Activated CD4-positive, alpha-beta T cell treated with anti-CD3 and anti-CD28 coated beads, Interleukin-2, amount 10 ng/mL, durations not matched to agents 24 days and 14 days (primary cell): ENCODE measurements at places on chromosomes 12 and 14.
A peak's percentile ranks its signal among the peaks of the same experiment; 100 is the strongest.

DNA sequence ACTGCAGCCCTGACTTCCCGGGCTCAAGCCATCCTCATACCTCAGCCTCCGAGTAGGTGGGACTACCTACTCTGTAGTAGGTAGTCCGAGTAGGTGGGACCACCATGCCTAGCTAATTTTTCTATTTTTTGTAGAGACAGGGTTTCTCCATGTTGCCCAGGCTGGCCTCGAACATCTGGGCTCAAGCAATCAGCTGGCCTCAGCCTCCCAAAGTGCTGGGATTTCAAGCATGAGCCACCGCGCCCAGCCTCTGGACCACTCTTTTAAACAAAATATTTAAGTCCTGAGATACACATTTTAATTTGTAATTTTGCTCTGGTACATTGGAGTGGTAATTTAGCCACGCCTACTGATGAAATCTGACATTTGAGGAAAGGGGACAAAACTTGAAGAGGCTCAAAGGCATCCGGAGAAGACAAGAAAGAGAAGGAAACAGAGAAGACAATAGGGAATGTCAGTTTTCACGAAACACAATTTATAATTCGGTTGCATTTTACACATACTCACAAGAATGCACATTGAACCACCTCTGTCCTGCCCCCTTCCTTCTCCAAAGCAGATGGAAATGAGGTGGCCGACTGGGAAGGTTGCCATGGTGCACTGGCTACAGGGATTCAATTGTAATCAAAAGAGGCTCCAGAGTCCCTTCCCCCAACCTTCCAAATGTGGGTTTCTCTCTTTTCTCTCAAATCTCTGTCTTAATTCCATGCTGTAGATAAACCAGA is 9.7 kb upstream of the TUBA1A start:
- no peak for DNase-seq
- H3K27me3 ChIP-seq, result peaks cover 9% of the 10 kb centered on the region
- H3K36me3 ChIP-seq, result no peaks in the 10 kb centered on the region
- no peak overlapping the region for H3K27ac ChIP-seq

DNA sequence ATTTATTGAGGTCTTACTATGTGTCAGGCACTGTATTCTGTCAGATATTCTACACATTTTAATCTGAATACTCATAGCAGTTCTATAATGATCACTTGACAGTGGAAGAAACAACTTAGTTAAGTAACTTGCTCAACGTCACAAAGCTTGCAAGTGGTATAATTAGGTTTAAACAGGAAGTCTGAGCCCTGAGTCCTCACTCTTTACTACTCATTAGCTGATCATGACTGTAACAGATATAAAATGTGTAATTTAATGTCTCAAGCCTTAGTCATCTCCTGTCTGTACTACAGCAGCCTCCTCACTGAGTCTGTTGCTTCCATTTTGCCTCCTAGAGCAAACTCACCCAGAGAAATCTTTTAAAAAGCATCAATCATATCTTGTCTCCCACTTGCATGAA is 38.9 kb downstream of the PPP4R4 start:
- H3K4me3 ChIP-seq, result no peak overlapping the region
- H3K27me3 ChIP-seq, result peaks cover 8% of the 10 kb centered on the region
- DNase-seq, result no peak
- H3K36me3 ChIP-seq, result no peaks in the 10 kb centered on the region

DNA sequence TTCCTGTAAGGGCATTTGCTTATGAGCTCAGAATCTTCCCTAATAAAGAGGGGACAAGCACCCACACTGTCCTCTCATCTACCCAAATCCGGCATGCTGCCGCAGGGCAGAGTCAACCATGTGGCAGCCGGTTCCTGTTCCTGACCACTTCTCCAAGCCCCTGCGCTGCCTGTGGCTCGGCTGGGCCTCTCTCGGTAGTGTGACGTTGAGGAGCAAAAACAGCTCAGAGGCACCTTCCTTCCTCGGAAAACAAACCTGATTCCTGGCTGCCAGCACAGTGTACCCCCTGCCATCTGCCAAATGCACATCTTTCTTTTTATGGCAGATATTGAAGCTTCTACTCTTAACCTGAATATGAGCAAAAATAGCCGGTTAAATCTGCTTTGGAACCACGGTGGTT is 50.5 kb downstream of the CFAP251 start:
- H3K4me1 ChIP-seq, result no peaks in the 10 kb centered on the region
- no peak for DNase-seq
- peaks cover 5% of the 10 kb centered on the region for H3K36me3 ChIP-seq
- H3K27ac ChIP-seq, result no peak overlapping the region

- no peak overlapping the region for H3K27ac ChIP-seq
- peaks cover 6% of the 10 kb centered on the region for H3K4me1 ChIP-seq
- H3K36me3 ChIP-seq, result no peaks in the 10 kb centered on the region
- DNase-seq, result no peak
Measured at GRCh38 chr14:100559455-100559854, 27.8 kb downstream of the BEGAIN start.

GRCh38 chr12:21984375-21984774 is 43.1 kb upstream of the ABCC9 start:
- H3K36me3 ChIP-seq, result no peaks in the 10 kb centered on the region
- H3K4me1 ChIP-seq, result peaks cover 1% of the 10 kb centered on the region
- no peak overlapping the region for H3K27ac ChIP-seq
- peaks cover 12% of the 10 kb centered on the region for H3K27me3 ChIP-seq

- H3K27ac ChIP-seq, result no peak overlapping the region
- DNase-seq, result peak; percentile 86
- H3K4me3 ChIP-seq, result no peak overlapping the region
- H3K27me3 ChIP-seq, result no peaks in the 10 kb centered on the region
Measured at GRCh38 chr12:89162589-89163261, 189.6 kb downstream of the DUSP6 start.

GRCh38 chr12:26848156-26848825 is 15.3 kb upstream of the ITPR2 start:
- H3K27ac ChIP-seq, result no peak overlapping the region
- DNase-seq, result no peak
- no peak overlapping the region for H3K4me3 ChIP-seq

- no peaks in the 10 kb centered on the region for H3K36me3 ChIP-seq
Measured at GRCh38 chr12:123928274-123928865, 44.3 kb downstream of the CCDC92 start.

- H3K27ac ChIP-seq, result peak overlapping the region; percentile 73
- peak overlapping the region; percentile 86 for H3K4me3 ChIP-seq
- peaks cover 61% of the 10 kb centered on the region for H3K4me1 ChIP-seq
- peaks cover 3% of the 10 kb centered on the region for H3K27me3 ChIP-seq
Measured at GRCh38 chr12:46368138-46368537, 4.4 kb downstream of the SLC38A2 start.

- H3K36me3 ChIP-seq, result no peaks in the 10 kb centered on the region
- peaks cover 22% of the 10 kb centered on the region for H3K27me3 ChIP-seq
- no peak for DNase-seq
- no peak overlapping the region for H3K27ac ChIP-seq
Measured at GRCh38 chr12:65800937-65801336, 23.3 kb upstream of the HMGA2 start.

GRCh38 chr12:41514907-41515306 is 326.8 kb downstream of the PDZRN4 start:
- H3K4me1 ChIP-seq, result no peaks in the 10 kb centered on the region
- DNase-seq, result no peak
- H3K4me3 ChIP-seq, result no peak overlapping the region
- H3K27ac ChIP-seq, result no peak overlapping the region

GRCh38 chr12:103627189-103627855 is 40.2 kb downstream of the STAB2 start:
- H3K4me1 ChIP-seq, result no peaks in the 10 kb centered on the region
- no peak overlapping the region for H3K4me3 ChIP-seq
- H3K27me3 ChIP-seq, result no peaks in the 10 kb centered on the region
- no peaks in the 10 kb centered on the region for H3K36me3 ChIP-seq
- no peak overlapping the region for H3K27ac ChIP-seq
- DNase-seq, result no peak

GRCh38 chr14:53744857-53745256 is 211.8 kb downstream of the BMP4 start:
- no peak overlapping the region for H3K4me3 ChIP-seq
- no peak for DNase-seq
- H3K27me3 ChIP-seq, result no peaks in the 10 kb centered on the region
- no peak overlapping the region for H3K27ac ChIP-seq
- H3K4me1 ChIP-seq, result no peaks in the 10 kb centered on the region
- H3K36me3 ChIP-seq, result no peaks in the 10 kb centered on the region

GRCh38 chr12:45907955-45908354 is 82.4 kb downstream of the SCAF11 start:
- H3K4me1 ChIP-seq, result no peaks in the 10 kb centered on the region
- no peaks in the 10 kb centered on the region for H3K27me3 ChIP-seq
- DNase-seq, result peak; percentile 47
- peaks cover 15% of the 10 kb centered on the region for H3K36me3 ChIP-seq
- no peak overlapping the region for H3K4me3 ChIP-seq
- no peak overlapping the region for H3K27ac ChIP-seq

DNA sequence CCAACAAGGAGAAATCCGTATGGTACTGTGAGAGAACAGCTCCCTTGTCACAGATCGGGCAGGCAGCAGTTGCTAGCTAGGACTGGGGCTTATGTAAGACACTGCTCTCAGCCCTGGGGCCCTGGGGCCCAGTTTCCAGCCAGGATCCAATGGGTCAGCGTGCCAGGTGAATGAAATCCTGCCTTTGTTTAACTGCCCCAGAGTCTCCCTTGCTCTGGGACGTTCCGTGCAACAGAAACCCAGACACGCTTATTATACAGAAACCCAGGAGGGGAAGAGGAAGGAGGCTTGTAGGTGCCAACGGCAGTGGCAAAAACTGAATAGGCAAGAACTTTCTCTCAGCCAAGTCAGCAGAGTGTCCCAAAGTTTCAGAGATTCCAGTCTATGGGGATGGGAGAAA is 110.6 kb downstream of the DIO2 start:
- no peaks in the 10 kb centered on the region for H3K4me1 ChIP-seq
- no peak overlapping the region for H3K27ac ChIP-seq
- DNase-seq, result no peak
- H3K4me3 ChIP-seq, result no peak overlapping the region
- no peaks in the 10 kb centered on the region for H3K27me3 ChIP-seq

DNA sequence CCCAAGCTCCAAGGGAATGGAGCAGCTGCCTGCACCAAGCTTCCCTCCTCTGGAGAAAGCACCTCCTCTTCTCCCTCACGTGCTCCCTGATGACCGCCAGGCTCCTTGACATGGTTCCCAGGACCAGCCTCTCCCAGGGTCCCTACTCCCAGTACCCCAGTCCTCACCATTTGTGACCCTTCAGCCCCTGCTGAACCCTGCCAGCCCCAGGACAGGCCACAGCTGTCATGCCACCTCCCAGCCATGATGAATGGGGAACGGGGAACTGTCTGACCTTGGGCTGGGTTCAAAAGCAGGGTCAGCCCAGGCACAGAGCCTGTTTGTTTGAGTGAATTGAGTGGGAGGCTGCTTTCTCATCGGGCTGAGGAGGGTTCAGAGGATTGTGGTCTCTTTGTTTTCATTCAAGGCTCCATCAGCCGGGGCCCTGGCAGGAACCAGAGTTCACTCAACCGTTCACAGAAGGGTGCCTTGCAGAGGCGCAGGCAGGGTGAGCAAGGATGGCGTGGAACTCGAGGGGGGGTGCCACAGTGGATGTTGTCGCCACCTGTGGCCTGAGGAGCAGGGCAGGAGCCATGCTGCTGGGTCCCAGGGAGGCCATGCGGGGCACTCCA is 344.5 kb upstream of the SFSWAP start:
- no peak overlapping the region for H3K27ac ChIP-seq
- H3K27me3 ChIP-seq, result no peaks in the 10 kb centered on the region
- no peaks in the 10 kb centered on the region for H3K4me1 ChIP-seq
- no peaks in the 10 kb centered on the region for H3K36me3 ChIP-seq
- no peak overlapping the region for H3K4me3 ChIP-seq
- DNase-seq, result no peak

- H3K4me1 ChIP-seq, result no peaks in the 10 kb centered on the region
- no peaks in the 10 kb centered on the region for H3K36me3 ChIP-seq
- H3K27me3 ChIP-seq, result peaks cover 19% of the 10 kb centered on the region
- DNase-seq, result no peak
- H3K4me3 ChIP-seq, result no peak overlapping the region
Measured at GRCh38 chr12:113145720-113146551, 3.6 kb upstream of the CFAP73 start.

DNA sequence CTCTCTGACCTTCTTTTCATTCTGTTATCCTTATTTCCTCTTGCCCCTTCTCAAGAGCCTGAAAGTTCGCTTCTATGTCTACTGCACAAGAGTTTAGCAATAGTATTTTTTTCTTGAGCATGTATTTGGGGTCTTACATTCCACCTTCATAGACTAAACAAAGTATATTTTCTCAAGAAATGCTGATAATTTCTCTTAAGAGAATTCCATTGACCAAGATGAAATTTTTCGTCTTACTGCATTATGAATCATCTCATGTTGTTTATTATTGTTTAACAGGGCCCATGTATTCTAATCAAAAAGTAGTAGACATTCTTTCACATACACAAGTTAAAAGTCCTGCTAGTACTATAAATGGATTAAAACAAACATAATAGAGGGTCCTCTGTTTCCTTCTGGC is 219.3 kb downstream of the C12orf50 start:
- no peaks in the 10 kb centered on the region for H3K36me3 ChIP-seq
- no peaks in the 10 kb centered on the region for H3K27me3 ChIP-seq
- H3K27ac ChIP-seq, result no peak overlapping the region
- no peak overlapping the region for H3K4me3 ChIP-seq
- no peak for DNase-seq

- H3K4me1 ChIP-seq, result peaks cover 48% of the 10 kb centered on the region
- peak within 1 kb of the TSS; percentile 29 for H3K27ac ChIP-seq
- H3K27me3 ChIP-seq, result no peaks in the 10 kb centered on the region
- peak; percentile 58 for DNase-seq
- H3K4me3 ChIP-seq, result no peak within 1 kb of the TSS
Measured at GRCh38 chr12:102480406-102480805, at the start of gene IGF1. Gene IGF1 (minus strand): TSS chr12:102480563. CDS start chr12:102480381, 182 bp downstream.

DNA sequence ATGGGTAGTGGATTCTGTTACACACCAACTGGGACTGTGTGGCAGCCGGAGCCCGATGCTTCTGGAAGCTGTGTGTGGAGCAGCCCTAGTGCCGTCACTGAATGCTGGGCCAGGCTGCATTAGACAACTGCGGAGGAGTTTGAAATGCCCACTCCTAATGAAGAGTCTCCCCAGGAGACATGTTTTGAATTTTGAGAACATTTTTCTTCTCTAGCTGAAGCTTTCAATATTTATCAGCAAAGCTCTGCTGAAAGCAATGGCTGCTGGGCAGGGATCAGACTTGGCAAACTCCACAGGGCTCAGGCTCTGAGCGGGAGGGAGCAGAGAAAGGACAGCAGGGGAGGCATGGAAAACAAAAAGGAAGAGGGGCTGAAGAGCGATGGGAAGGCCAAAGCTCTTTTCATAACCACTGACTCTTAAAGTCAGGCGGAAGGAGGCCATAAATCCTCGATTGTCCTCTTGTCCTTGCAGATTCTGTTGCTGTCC is 189.1 kb downstream of the MON2 start:
- H3K4me1 ChIP-seq, result peaks cover 8% of the 10 kb centered on the region
- DNase-seq, result no peak
- H3K27ac ChIP-seq, result no peak overlapping the region
- H3K36me3 ChIP-seq, result no peaks in the 10 kb centered on the region
- no peak overlapping the region for H3K4me3 ChIP-seq

GRCh38 chr12:7749442-7749841 is 2.3 kb upstream of the CLEC4C start:
- no peak overlapping the region for H3K4me3 ChIP-seq
- no peak for DNase-seq
- H3K36me3 ChIP-seq, result no peaks in the 10 kb centered on the region
- H3K4me1 ChIP-seq, result no peaks in the 10 kb centered on the region
- H3K27ac ChIP-seq, result no peak overlapping the region
